ENCODE measurements at places on chromosomes 1 and 21.
A peak's percentile ranks its signal among the peaks of the same experiment; 100 is the strongest.

DNA sequence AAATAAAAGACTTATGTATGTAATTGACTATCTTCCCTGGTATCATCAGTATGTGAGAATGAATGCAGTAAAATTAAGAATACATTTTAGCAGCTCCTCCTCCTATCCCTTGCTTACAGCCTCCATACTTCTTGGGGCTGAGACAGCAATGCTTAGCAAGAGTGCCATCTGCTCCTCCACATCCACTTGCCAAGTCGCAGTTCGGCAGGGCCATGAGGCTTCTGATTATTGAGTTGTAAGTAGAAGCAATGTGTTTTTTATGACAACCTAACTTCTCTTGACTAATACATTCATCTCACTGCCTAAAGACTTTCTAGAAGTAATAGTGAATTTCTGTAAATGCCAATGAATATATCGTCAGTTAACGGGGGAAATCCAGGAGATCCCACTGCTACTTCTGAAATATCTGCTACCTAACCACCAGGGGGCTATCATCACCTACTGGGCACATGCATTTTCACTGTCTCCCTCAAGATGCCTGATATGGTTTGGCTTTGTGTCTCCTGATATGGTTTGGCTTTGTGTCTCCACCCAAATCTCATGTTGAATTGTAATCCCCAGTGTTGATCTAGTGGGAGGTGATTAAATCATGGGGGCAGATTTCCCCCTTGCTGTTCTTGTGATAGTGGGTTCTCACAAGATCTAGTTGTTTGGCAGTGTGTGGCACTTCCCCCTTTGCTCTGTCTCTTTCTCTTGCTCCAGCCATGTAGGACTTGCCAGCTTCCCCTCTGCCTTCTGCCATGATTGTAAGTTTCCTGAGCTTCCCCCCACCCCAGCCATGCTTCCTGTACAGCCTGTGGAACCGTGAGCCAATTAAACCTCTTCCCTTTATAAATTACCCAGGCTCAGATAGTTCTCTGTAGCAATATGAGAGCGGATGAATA, 59.6 kb downstream of the EXTL2 start:
- peak; percentile 40 for DNase-seq

DNA sequence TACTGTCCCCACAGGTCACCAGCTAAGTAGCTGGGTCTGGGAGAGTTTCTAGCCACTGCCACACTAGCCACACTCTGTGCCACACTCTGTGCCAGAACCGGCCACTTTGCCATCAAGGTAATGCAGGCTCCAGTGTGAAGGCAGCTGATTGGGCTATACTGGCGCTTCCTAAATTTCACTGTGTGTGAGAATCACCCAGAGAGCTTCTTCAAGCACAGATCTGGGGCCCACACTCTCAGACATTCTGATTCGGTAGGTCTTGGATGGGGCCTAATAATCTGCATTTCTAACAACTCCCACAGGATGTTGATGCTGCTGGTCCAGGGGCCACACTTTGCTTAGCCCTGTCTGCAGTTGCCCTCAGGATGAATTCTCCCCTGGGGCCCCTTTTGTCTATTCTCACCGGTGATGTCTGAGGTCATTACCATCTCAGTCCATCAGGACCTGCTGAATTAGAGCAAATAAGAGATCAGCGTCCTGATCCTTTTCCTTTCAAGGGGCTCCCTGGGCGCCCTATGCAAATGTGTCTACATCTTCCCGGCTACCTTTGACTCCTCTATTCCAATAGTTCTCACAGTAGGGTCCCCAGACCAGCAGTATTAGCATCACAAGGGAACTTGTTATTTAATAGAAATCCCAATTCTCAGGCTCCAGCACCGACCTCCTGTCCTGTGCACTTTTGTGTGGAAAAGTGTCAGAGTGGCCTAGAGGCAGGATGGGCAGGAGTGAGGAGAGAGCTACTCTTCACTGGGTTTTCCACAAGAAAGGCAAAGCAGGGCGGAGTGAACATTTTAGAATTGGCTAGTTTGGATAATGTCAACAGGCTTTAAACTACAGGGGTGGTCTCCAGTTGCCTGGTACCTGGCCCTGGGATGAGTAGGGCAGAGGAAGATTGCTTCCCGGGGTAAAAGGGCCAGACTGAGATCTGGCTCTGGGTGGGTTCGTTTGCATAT, 24.7 kb upstream of the LRRN2 start:
- no peak for DNase-seq

GRCh38 chr1:94025383-94026340, 95.3 kb downstream of the ABCA4 start:
- DNase-seq, result peak; percentile 18

DNA sequence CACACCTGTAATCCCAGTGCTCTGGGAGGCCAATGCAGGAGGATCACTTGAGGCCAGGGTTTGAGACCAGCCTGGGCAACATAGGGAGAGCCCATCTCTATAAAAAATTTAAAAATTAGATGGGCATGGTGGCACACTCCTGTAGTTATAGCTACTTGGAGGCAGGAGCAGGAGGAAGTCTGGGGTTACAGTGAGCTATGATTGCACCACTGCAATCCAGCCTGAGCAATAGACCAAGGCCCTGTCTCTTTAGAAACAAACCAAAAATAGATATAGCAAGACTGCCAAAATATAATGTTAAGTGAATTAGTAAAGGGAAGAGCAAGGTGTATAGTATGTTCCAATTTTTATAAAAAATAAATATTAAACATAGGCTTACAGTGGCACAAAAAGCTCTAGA, 28.8 kb downstream of the PLEKHO1 start:
- no peak for DNase-seq

DNA sequence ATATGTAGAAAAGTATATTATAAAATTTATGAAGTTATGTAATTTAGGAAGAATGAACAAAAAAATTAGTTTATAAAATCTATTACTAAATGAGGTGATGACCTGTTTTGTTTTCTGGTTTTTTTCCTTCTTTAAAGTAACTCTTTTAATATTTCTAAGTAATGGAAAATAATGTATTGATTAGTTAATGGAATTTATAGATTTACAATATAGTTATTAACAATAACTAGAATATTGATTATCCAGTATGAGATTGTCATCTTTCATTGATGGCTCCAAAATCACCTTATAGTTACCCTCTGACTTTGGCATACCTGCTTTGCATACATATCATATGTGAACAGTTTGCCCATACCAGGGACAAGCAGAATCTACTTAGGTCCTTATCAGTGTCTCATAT, 23.4 kb downstream of the CAMSAP2 start:
- DNase-seq, result no peak

DNA sequence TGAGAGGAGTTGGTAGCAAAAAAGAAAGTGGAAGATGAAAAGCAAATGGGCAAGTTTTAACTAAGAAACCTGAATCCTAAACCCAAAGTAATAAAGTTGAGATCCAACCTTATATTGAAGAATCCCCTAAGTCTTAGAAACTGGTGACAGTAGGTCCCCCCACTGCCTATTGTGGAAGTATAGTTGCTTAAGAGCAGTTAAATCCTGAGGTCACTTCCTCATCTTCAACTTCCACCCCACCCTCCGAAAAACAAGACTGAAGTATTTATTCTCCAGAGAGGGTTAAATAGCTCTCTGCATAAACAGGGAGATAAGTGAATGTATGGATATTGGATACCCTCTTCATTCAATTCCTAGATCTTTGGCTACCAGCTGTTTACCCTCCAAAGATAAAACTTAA, 3.3 kb upstream of the DSTYK start:
- DNase-seq, result peak; percentile 32

- no peak for DNase-seq
Observed at GRCh38 chr1:31814041-31814511, 1.7 kb downstream of the SPOCD1 start.

Measured in GDM1 (cell line).